Activated T-helper 1 cell treated with anti-CD3 and anti-CD28 coated beads, Interleukin-12 subunit alpha, Interleukin-12 subunit beta, Interleukin-2, Interleukin-4 antibody, amounts not matched to agents 30 ng/mL and 10 ng/mL and 1 ng/mL, durations not matched to agents 14 hours and 24 hours and 36 hours (primary cell): ENCODE measurements at places on chromosomes 7 and 10.
A peak's percentile ranks its signal among the peaks of the same experiment; 100 is the strongest.

DNA sequence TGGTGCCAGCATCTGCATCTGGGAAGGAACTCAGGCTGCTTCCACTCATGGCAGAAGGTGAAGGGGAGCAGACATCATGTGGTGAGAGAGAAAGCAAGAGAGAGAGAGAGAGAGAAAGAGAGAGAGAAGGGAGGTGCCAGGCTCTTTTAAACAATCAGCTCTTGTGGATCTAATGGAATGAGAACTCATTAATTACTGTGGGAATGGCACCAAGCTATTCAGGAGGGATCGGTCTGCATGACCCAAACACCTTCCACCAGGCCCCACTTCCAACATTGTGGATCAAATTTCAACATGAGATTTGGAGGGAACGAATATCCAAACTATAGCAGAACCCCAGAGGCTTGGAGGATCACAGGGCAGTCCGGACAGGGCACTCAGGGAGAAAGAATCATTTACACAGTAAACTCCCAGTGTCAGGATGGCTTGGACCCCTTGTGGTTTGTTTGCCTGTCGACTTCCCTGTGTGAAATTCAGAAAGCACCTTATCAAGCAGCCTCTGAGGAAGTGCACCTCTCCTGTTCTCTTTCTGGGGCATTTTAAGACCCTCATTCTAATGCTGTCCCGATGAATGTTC lies 308.5 kb downstream of the REEP3 start:
- DNase-seq: no peak

- no peak for DNase-seq
Observed at GRCh38 chr7:105413887-105414437, 25.2 kb upstream of the SRPK2 start.

DNA sequence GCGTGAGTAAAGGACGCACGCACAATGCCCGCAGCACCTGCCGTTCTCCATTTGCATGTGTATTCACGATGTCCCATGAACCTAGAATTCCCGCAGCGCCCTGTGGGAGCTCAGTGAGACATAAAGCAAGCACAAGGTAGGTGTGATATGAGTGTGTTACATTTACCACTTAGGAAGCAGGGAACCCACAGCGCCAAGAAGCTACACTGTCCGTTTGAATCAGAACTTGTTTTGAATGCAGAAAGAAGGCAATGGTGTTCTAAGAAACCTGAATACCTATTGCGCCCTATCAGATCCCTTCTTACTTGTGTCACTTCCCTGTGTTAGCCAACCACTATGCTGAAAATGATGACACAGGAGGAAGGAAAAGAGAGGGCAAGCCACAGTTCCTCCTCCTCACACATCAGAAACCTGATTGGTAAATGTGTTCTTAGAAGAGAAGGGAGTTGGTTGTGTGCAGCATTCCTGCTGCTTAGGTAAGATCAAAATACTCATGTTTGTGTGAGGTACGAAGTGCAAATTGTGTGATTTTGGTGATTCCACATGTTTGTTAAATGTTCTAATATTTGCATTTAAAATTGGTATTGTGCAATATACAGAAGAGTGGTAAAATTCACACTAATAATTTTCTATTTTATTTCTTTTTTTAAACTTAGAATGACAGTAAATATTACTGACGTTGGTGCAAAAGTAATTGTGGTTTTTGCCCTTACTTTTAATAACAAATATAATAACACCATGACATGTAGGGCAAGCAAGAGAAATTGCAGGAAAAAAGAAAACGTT lies 185.4 kb downstream of the SEC23IP start:
- no peak for DNase-seq

GRCh38 chr7:78018641-78019446 lies 220.3 kb downstream of the PHTF2 start:
- DNase-seq: no peak

DNA sequence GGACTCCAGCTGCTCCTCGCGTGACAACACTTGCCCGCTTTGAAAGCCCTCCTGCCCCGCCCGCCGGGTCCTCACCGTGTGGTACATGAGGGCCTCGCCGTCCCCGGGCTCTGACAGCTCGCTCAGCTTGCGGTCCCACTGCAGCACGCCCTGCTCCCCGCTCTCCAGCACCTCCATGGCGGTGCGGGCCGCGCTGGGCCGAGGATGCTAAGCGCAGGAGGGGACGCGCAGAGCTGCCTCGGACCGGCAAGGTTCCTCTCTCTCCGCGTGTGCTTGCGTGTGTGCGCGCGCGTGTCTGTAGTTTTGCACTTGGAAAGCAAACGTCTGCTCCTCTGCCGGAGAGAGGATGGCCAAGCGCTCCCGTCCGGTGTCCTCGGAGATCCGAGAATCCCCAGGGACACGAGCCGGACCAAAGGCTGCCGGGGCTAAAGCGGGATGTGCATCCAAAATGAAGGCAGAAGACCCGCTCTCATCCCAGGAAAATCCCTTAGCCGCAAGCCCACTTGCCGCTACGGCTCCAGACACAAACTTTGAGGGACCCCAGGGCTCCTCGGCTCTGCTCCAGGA lies at the start of gene CREB3L2:
Gene CREB3L2 (minus strand): TSS at position 558 of the 567 bp plus-strand sequence. CDS start 381 bp downstream, at position 177.
- peak; percentile 58 for DNase-seq

GRCh38 chr7:42400211-42400772 lies 163.3 kb upstream of the GLI3 start:
- DNase-seq: no peak

DNA sequence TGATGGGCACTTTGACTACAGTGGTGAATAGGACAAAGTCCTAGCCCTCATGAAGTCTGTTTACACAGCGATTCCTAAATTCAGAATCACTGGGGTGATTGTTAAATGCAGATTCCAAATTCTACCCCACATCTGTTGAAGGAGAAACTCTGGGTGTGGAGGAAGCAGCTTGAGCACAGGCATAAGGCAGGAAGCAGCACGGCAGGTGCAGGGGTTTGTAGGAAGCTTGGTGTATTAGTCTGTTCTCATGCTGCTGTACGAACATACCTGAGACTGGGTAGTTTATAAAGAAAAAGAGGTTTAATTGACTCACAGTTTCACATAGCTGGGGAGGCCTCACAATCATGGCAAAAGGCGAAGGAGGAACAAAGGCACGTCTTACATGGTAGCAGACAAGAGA lies 5.1 kb downstream of the AKR1E2 start:
- no peak for DNase-seq

GRCh38 chr7:55557666-55558188 lies 14.6 kb downstream of the VOPP1 start:
- no peak for DNase-seq

DNA sequence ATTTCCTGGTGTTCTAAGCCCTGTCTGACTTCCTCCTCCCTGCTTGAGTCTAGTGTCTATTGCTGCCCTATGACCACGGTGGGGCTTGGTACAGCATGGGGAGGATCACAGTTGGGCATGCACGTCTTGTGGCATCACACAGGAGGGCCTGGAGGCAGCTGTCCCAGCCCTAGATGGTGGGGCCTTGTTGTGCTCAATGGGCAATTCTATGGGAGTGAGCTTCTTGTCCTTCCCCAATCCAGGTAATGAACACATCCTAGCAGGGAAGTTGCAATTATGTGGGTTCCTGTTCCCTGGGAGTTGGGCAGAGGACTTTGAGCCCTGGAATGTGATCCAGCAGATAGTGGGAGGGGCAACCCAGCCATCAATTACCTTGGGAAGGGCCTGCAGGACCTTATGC lies 10.8 kb upstream of the FAM3C start:
- DNase-seq: no peak

DNA sequence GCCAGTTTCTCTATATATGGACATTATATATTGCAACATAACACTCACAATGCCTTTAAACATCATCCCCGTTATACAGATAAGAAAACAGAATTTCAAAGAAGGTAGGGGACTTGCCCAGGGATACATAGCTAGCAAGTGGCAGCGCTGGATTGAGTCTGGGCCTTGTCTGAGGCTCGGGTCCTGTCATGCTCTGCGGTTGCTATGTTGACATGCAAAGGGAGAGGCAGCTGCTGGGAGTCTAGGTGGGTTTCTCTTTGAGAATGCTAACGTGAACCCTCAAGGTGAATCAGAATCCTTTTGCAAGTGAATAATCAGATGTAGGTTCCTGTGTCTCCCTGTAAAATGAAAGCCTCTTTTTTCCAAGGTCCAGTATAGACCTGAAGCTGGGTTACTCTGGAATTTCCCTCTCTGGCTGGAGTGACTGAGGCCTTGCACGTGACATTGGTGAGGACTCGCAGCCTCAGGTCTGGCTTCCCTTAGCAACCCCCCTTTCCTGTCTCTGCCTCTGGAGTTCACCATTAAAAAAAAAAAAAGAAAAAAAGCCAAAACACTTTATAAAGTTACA lies 38.9 kb downstream of the TCF7L2 start:
- no peak for DNase-seq

DNA sequence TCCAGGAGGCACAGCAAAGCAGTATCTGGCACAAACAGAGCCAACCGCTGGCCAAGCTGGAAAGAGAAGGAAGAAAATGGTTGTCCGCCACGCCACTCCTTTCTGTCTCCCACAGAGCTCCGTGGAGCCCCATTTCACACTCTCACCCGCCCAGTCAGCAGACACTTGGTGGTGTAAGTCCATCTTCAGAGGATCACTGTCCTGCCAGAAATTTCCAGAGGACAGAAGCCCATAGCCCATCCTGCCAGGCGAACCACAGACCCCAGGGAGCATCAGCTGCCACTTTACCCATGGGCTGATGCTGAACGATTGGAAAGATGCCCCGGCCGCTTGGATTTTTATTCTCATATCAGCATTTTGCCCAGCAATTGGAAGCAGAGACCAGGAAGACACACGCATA lies 144.7 kb upstream of the LYZL2 start:
- DNase-seq: no peak

- DNase-seq: no peak
Observed at GRCh38 chr10:58992830-58993460, 183.5 kb upstream of the PHYHIPL start.

DNA sequence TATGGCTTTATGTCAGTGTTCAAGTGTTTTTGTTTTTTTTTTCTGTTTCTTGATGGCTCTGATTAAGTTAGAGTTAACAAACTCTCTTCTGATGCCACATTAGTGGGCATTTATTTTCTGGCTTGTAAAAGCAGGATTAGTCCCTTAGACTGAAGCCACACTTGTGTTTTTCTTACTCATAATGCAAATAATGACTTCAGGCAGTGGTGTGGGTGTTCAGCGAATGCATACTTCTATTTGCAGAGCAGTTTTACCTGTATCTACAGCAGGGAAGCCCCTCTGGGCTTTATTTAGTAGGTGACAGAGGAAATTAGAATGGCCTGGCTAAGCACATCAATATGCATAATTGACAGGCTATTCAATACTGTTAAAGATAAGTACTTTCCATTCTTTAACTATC lies 79.9 kb downstream of the CNNM2 start:
- DNase-seq: no peak

DNA sequence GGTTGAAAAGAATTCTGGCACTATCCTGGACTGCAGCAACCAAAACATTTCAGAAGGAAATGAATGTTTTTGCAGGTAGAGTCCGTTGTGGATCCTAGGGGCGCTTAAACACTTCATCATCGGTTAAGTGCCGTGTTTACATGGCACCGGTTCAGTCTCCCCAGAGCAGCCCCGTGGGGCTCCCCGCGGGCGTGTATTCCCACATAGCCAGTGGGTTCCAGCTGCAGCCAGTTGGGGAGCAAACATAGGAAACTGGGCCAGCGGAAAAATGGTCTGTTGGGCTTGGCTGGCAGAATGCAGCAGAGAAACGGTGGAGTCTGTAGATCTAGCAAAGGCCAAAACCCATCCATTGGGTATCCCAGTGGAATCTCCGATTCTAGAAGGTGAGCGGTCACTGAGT lies 113.0 kb upstream of the SH2B2 start:
- DNase-seq: no peak

DNA sequence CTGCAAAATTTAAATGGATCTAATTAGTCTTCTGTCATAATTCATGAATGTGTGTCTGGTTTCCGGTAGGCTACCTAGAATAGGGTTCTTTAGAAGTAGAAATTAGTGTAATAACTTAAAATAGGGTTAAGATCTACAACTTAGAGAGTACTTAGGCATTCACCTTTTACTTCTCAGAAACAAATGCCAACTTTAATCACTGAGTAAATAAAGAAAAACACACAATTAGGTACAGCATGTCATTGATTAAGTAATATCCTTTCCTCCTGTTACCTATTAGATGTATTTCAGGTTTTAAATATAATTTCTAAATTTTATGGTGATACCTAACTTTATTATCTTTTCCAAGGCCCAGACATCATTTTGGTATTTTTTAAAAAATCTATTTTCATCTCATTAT lies 9.3 kb downstream of the ANKRD7 start:
- DNase-seq: no peak

- no peak for DNase-seq
Observed at GRCh38 chr10:95499482-95499989, 61.6 kb downstream of the SORBS1 start.

- peak; percentile 20 for DNase-seq
Observed at GRCh38 chr7:129095258-129095657, 40.3 kb upstream of the TNPO3 start.

GRCh38 chr10:2509081-2509531 lies 558.2 kb upstream of the PFKP start:
- no peak for DNase-seq

- no peak for DNase-seq
Observed at GRCh38 chr10:43524434-43525247, 49.8 kb downstream of the ZNF239 start.

- no peak for DNase-seq
Observed at GRCh38 chr7:11427686-11428273, 404.2 kb downstream of the THSD7A start.

GRCh38 chr10:10477844-10478243 lies 539.8 kb upstream of the CELF2 start:
- DNase-seq: no peak

DNA sequence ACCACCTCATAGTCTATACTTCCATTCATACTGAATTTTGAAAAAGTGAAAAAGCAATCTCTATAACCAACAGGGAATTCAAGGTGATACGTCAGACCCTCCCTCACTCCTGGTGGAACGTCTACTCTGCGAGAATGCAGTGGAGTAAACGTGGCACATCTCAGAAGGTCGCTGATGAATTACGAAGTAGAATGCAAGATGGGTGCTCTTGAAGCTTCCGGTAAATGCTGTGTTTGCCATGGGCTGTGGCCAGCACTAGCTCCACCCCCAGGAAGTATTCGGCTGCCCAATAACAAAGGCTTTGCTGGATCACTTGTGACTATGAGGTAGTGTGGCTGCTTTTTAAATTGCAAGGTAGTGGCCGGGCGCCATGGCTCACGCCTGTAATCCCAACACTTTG lies 226.0 kb downstream of the PRPF18 start:
- DNase-seq: no peak

- no peak for DNase-seq
Observed at GRCh38 chr7:20365486-20365885, 34.8 kb downstream of the ITGB8 start.

GRCh38 chr10:107576746-107577145 lies 412.2 kb upstream of the SORCS1 start:
- no peak for DNase-seq

- DNase-seq: peak; percentile 89
Observed at GRCh38 chr7:99380823-99381663, 6.5 kb downstream of the ARPC1B start.

- DNase-seq: no peak
Observed at GRCh38 chr10:1297566-1298301, 241.5 kb downstream of the WDR37 start.

- no peak for DNase-seq
Observed at GRCh38 chr10:113445736-113446135, 107.1 kb upstream of the HABP2 start.
